K562 (cell line): ENCODE measurements at places on chromosomes 5 and 9.

GRCh38 chr5:148191010-148191409, 11.8 kb upstream of the SPINK6 start:
- DNase-seq = no peak

- DNase-seq = no peak
These were observed 650.0 kb upstream of the ZNF608 start for GRCh38 chr5:125396462-125396861.

- DNase-seq = no peak
These were observed 3.4 kb downstream of the CEMIP2 start for GRCh38 chr9:71764891-71765290.

DNA sequence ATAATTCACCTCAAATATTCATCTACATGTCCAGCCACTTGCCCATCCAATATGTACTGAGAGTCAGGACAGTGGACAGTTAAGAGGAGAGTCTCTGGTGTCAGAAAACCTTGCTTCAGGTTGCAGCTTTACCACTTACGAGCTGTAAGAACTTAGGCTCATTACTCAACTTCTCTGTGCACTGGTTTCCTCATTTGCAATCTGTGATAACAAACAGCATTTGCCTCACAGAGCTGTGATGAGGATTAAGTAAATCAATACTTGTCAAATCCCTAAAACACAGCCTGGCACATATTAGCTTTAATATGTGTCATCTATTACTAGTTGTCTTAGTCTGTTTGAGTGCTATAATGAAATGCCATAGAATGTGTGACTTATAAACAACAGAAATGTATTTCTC, 8.6 kb downstream of the GOLGA1 start:
- no peak for DNase-seq

DNA sequence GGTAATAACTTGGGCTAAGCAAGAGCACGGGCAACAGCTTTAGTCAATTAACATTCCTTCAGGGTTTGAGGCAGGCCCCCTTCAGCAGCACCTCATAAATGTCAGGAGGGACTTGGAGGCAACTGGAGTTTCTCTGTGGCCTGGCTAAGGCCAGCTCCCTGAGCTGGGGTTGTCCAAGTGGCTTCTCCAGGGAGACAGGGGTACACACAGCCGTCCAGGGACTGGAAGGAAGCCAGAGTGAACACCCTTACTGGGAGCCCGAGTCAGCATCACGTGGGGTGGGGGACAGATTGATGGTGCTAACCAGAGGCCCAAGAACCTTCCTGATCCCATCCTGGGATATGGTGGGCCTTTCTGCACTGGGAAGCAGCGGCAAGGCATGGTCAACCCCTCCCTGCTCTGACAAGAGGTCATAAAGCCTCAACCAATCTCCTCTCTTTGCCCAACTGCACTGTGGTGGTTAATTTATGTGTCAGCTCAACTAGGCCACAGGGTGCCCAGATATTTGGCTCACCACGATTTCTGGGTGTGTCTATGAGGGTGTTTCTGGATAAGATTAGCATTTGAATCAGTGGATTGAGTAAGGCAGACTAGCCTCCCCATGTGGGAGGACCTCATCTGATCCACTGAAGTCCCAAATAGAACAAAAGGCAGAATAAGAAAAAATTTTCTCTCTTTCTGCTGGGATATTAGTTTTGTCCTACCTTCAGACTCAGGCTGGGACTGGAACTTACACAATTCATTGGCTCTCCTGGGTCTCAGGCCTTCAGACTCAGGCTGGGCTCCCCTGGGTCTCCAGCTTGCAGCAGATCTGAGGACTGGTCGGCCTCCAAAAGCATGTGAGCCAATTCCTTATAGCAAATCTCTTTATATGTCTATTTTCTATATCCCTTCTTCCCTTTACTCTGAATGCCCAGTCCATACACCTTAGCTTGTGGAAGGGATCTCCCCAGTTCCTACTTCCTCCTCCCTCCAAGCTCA, 127.2 kb upstream of the LARP1 start:
- no peak for DNase-seq

GRCh38 chr9:100083448-100084127, 15.2 kb downstream of the ERP44 start:
- no peak for DNase-seq

GRCh38 chr9:37966412-37967013, 62.6 kb upstream of the SLC25A51 start:
- DNase-seq = no peak

DNA sequence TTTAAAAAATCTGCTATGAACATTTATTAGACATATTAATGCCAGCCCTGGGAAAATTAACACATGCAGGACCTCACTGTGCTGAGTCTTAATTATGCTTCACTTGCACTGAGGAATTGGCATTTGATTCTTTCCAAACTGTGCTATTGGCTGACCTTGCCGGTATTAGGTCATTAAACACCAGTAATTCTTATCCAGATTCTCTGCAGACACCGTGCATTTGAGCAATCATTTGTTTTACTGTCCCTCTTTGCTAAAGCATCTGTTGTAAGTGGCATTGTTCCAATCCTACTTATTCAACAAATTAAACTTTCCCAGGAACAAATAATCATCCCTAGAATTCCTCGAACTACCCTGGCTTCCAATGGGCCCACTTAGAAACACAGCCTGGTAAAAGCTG, 145.0 kb downstream of the SLC12A2 start:
- no peak for DNase-seq

GRCh38 chr5:96788112-96788749, 19.5 kb downstream of the ERAP1 start:
- no peak for DNase-seq

GRCh38 chr9:127159325-127159801, 36.9 kb upstream of the ANGPTL2 start:
- DNase-seq = no peak

DNA sequence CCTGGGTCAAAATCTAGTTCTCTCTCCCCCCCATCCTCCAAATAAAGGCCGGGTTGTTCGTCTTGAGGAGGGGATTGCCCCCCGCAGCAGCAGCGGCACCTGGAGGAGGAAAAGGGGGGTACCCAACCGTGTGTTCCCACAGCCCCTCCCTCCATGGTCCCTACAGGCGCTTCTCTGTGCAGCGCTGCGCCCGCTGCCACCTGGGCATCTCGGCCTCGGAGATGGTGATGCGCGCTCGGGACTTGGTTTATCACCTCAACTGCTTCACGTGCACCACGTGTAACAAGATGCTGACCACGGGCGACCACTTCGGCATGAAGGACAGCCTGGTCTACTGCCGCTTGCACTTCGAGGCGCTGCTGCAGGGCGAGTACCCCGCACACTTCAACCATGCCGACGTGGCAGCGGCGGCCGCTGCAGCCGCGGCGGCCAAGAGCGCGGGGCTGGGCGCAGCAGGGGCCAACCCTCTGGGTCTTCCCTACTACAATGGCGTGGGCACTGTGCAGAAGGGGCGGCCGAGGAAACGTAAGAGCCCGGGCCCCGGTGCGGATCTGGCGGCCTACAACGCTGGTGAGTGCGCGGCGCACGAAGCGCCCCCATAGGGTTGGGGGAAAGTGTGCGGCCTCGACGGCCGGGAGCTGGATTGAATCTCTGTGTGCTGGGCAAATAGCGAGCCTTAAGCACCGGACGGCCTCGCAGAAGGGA, 3.5 kb downstream of the LHX2 start:
- no peak for DNase-seq

DNA sequence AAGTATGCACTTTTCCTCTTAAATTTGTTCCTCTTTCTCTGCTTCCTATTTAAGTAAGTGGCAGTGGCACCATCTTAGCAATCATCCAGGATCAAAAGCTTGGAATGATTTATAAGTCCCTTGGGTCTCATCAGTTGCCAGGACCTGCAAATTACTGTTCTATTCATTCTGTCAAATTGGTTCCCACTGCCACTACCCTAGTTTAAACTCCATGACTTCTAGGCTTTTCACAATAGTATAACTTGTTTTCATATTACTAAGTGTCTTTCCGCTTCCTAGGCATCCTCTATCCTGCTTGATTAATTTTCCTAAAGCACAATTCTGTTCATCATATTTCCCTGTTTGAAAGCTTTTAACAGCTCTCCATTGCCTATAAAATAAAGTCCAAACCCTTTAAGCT, 363.9 kb upstream of the MEF2C start:
- no peak for DNase-seq

- no peak for DNase-seq
These were observed 30.6 kb downstream of the CRHBP start for GRCh38 chr5:76983468-76983867.

DNA sequence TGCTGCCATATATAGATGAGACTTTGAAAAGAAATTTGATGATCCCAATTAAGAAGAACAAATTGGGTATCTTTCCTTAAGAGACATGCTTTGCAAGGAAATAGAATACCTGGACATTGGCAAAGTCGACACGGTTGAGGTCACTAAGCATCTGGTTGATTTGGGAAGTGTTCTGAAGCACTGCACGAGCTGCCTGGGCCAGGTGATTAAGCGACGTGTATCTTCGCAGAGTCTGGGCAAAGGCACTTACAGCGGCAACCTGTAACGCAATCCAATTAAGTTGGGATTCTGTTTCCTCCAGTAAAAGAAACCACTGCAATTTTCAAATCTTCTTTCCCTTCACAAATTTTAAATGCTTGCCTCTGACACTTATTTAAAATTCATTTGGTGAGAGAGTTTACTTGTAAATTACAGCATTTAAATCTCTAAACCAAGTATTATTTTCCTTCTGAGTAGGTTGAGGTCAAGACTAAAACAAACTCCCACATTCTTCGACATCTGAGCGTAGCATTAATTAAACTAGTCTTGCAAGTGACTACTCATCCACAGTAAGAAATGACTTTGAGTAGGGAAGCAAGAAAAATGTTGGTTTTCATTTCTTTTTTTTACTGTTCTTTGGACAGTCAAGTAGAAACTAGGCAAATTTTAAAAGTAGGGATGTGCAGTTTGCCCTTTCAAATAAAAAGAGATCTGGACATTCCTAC, 262.8 kb downstream of the RFX3 start:
- no peak for DNase-seq

DNA sequence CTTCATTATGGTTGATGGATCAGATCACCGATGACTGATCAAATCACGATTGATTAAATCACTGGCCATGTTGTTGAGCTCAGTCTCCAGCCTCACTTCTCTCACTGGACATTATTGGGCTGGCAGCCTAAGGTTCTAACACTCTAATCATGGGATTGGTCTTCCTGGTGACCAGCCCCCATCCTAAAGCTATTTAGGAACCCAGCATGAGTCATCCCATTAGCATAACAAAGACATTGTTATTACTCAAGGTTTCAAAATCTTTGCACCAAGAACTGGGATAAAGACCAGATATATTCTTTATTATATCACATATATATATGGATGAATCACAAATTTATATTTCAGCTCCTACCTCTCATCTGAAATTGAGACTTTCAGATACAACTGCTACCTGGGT, 272.1 kb upstream of the IL12B start:
- DNase-seq = no peak

GRCh38 chr5:103243665-103244064, 14.9 kb upstream of the MACIR start:
- DNase-seq = no peak

DNA sequence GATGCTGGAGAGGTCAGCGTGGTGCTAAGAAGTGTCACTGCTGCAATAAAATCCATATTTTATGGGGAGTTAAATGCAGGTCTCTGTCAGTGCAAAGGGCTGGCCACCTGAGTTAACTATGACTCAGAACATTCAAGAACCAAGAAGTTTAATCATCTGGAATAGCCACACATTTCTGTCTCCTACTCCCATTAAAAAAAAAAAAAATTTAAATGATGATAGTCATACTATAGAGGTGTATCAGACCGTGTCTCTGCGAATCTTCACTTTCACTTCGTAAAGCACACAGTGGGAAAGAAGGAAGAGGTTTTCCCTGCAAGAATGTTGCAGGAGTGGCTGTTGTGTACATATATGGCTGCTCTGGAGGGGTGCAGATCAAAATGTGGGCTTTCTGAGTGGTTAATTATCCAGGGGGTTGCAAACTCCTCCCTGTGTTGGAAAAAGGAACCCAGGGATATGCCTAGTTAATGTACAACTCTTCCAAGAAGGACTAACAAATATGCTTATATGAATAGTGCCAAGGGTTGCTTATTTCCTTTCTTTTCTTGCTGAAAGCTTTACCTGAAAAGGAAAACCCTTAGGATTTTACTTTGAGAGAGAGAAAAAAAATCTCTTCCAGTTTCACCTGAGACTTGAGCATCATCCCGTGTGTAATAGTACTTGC, 1.5 kb downstream of the CDH6 start:
- no peak for DNase-seq

- no peak for DNase-seq
These were observed 529 bp upstream of the TPM2 start for GRCh38 chr9:35690294-35690613.

- DNase-seq = no peak
These were observed 34.5 kb upstream of the SMAD5 start for GRCh38 chr5:136098176-136098575.

DNA sequence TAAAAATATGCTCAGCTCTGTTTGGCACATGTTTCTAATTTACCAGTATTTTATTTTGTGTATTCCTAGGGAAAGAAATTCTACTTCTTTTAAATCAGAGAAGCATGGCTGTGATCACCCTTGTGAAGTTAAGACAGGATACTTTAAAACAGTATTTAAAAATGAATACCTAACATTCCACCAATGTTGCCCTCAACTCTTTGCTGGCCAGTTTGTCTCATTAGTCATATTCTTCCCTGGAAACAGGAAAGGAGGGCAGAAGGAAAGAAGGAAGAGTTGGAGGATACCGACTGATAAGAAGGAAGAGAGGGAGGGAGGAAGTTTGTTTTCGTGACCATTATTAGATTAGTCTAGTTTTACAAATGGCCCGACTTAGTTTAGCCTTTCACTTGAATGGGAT, 137.4 kb downstream of the PLK2 start:
- no peak for DNase-seq

DNA sequence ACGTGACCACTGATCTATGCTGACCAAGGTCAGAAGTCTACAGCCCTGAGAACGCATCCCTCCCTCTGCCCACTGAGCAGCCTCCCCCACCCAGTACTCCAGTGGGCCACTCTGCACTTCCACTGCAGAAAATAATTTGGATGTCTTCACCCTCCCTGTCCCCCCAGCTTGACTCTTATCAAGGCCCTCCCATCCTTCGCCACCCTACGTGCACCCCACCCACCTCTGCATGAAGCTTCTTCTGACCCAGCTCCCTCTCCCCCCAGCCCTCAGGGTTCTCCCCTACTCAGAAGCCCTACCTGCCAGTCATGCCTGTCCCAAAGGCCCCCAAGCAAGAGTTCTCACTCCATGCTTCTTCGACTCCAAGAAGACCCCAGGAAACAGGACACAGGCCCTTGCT, 138.5 kb upstream of the FSTL4 start:
- no peak for DNase-seq

DNA sequence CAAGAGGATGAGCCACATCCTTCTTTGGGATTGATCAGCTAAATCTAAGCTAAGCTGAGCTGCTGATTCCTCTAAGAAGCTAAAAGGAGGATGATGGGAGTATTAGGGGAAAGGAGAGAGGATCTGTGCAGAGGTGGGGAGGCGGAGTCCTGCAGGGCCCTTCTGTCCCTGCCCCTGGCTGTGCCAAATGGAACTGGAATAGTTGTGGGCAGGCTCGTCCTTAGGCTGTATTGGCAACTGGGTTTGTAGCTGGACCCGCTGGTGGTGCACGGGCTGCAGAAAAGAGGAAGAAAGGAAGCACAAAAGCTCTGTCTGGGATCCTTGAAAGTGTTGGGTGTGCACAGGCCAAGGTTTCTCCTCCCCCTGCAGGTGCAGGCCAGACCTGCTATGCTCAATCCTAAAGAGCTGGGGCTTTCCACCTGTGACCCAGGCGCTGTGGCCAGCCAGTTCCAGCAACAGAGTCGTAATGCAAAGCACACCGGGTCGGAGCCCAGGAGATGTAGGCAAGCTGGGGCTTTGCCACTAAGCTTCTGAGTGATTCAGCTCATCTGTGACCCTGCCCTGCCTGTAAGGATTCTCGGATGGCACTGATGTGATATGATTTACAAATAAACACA, 9.8 kb downstream of the CLTB start:
- no peak for DNase-seq
